ENCODE measurements at places on chromosomes 3 and 15.
A peak's percentile ranks its signal among the peaks of the same experiment; 100 is the strongest.

GRCh38 chr3:128501431-128501830 is 8.4 kb upstream of the GATA2 start:
- DNase-seq: no peak

DNA sequence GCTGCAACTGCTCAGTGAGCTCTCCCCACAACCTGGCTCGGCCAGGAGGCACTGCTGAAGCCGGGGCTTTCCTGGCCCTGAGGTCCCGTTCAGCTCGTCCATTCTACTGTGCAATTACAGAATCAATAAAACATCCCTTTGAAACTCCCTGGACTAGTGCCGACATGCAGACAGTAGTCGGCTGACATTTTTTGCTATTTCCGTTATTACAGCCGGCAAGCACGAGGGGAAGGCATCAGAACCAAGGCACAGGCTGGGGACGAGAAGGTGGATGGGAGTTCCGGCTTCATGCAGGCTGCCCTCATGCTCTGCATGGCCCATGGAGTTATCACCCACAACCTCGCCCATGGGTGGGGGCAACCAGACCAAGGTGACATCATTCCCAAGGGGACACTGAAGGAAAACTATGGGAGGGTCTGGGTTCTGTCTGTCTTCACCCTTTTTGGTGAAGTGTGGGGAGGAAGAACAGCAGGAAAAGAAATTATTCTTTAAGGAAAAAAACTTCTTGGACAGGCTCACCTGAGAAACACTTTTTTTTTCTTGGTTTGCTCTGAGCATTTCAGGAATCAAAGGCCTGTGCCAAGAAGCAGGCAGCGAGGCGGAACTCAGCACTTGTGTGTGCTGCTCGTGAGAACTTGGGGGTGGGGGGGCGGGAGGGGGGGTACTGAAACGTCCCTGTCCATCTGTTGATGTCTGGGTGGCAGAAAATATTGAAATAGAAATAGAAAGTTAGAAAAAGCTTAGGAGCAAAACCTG is 154.5 kb downstream of the FOXP1 start:
- DNase-seq: no peak

GRCh38 chr3:100635273-100635701 is 25.9 kb downstream of the ADGRG7 start:
- DNase-seq: no peak

DNA sequence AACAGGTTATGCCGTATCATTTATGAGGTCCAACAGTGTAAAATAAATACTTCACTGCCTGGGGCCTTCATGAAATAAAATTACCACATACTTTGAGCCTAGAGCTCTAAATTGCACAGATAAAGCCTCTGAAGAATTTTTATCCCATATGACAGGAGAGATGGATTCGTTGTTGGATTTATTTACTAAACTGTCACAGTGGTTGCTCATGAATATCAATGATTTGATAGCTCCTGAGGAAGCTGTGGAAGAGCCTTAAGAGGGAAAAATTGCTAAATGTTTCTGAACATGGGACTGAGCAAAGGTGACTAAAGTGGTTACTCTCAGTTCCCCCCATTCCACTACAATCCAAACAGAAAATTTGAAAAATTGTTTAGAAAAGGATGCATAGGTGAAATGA is 558.9 kb upstream of the IL12A start:
- no peak for DNase-seq

DNA sequence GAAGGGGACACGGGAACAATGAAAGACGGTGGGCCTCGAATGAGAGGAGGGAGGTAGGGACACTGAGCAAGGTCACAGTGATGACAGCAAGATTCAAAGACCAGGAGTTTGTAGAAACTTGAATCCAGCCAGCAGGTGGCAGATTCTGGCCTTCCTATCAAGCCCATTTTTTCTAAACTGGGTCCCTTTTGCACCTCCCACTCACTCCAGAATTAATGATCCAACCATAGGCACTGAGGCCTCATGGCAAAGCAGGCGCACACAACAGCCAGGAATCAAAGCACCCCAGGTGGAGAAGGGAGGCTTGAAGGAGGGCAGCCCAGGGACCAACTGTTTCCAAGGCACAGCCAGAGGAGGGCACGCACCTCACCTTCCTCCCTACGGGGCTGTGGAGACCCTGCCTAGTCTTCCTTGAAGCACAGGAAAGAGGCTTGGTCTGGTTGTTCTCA is 90.2 kb downstream of the ANP32A start:
- peak; percentile 5 for DNase-seq

DNA sequence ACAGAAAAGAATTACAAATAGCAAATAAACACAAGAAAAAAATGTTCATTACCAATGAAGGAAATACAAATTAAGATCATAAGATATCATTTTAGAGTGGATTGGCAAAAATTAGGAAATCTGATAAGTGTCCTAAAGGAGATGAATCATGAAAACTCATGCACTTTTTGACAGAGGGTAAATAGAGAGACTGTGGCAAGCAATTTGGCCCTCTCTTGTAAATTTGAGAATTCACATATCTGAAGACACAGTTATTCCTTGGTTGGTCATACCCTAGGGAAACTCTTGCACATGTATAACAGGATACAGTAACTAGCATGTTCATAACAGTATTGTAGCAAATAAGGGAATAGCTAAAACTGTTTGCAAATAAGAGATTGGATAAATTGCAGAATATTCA is 246.0 kb upstream of the GADL1 start:
- DNase-seq: no peak

GRCh38 chr3:83189634-83190033 is 1428.2 kb upstream of the GBE1 start:
- DNase-seq: no peak

DNA sequence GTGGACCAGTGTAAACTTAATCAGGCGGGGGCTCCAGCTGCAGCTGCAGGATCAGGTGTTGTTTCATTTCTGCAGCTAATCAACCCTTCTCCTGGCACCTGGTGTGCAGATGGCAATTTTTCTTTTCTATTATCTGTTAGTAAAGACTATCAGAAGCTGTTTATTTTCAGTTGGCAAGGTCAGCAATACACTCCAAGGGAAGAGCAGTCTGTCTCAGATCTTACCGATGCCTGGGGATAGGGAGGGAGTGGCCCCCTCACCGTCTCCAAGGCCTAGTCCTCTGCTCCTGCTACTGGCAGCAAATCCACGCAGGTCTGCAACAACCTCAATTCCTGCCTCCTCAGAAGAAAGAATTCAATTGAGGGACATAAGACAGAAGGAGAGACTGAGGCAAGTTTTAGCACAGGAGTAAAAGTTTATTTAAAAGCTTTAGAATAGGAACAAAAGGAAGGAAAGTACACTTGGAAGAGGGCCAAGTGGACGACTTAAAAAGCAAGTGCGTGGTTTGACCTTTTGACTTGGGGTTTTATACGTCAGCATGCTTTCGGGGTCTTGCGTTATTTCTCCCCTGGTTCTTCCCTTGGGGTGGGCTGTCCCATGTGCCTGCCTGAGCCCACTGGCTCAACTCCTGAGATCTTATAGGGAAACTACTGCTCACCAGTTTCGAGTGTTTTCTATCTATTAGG is 9.2 kb downstream of the CCRL2 start:
- no peak for DNase-seq

DNA sequence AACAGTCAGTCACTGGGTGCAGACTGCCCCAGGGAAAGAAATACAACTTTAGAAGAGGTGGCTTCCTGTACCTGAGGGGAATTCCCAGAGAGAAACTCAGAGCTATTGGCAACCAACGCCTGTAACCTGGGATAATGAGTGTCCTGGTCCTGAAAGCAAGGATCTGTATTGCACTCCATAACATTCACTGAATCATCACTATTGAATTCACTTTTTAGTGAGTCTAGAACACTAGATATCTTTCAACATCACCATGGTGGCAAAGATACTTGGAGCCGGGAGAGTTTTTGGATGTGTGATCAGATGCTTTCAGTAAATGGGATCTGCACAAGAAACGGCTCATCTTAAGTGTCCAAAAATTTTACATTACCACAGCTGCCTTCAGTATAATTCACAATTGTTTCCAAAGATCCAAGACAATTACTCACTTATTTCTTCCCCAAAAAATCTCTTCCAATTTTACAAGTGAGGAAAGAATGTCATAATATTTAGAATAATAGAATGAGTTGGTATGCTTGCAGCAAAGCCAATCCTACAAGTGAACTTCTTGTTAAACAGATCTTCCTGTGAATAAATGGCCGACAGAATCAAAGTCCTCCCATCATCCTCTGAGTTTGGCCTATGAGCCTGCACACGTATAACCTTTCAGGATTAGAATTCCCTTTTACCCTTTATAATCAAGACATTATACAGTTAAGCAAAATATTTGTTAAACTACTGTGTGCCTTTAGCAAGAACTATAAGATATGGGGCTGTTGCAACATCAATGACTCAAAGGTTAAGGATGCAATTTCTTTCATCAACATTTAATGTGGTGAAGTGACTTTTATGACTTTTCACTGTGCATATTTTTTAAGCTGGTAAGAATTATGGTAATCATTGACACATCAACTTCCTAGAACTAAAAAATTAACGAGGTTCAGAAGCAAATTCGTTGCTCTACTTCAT is 243.3 kb upstream of the COL8A1 start:
- no peak for DNase-seq

DNA sequence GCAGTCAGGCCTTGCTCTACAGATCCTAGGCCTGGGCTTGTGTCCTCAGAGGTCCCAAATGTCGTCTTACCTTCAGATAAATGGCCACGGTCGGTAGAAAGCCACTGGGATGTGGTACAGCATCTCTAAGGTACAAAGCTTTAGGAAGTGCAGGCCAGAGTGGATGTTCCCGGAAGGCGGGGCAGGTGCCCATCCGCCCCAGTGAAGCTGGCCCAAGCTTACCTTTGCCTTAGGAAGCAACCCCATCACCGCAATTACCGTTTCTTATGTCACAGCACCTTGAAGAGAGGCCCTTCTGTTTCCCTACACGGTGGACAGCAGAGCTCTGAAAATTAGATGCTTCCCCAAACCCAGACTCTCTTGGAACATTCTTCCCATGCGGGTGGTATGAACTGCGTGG is 240.1 kb upstream of the LYSMD4 start:
- DNase-seq: no peak

DNA sequence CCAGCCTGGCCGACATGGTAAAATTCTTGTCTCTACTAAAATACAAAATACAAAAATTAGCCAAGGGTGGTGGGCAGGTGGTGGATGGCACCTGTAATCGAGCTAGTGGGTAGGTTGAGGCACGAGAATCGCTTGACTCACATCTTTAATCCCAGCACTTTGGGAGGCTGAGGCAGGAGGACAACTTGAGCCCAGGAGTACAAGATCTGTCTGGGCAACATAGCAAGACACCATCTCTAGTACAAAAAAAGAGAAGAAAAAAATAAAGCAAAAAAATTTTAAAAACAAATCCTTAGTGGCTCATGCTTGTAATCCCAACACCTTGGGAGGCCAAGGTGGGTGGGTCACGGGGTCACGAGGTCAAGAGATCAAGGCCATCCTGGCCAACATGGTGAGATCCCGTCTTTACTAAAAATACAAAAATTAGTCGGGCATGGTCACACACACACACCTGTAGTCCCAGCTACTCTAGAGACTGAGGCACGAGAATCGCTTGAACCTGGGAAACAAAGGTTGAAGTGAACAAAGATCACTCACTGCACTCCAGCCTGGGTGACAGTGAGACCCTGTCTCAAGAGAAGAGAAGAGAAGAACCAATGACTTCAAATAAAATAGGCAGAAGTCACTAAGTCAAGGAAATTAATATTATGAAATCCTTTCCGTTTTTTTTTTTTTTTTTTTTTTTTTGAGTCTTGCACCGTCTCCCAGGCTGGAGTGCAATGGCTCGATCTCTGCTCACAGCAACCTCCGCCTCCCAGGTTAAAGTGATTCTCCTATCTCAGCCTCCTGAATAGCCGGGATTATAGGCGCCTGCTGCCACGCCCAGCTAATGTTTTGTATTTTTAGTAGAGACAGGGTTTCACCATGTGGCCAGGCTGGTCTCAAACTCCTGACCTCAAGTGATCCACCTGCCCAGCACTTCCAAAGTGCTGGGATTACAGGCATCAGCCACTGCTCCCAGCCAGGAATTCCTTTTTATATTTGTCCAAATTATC is 4.9 kb downstream of the RHOA start:
- no peak for DNase-seq

- no peak for DNase-seq
These were observed 43.3 kb upstream of the GSK3B start for GRCh38 chr3:120137548-120137947.

DNA sequence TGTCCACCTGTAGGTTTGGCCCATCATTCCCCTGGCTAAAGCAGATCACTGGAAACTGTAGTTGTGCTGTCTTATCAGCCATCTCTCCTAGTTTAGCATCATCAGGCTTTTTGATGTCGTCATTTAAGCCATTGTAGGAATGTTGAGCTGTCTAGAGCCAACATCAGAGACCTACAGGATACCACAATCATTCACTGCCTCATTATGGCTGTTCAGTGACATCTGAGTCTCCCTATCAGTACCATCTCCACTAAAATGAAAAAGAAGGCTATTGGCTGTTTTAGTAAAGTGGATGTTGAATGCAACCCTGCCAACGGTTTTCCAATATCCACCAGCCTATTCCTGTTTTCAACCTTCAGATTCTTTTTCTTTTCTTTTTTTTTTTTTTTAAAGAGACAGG is 29.2 kb downstream of the RLBP1 start:
- no peak for DNase-seq

GRCh38 chr3:89964347-89964746 is 856.9 kb downstream of the EPHA3 start:
- no peak for DNase-seq

DNA sequence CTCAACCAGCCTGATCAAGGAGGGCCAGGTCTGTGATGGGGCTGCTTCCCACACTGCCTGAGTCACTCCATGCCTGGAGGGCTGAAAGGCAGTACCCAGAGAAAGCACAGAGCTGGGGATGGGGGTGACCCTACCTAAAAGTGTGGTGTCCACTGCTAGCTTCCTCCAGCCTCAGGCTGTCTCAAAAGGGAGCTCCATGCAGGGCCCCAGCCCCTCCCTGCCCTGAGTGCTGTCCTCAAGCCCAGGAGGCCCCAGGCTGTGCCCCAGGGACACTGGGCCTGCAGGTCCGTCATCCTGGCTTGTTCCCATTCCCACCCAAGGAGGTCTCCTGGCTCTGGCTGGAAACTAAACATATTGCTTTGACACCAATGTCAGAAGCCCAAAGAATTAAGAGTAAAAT is 56.8 kb downstream of the ZNF445 start:
- no peak for DNase-seq

- DNase-seq: no peak
These were observed 12.8 kb downstream of the BCL2L10 start for GRCh38 chr15:52099651-52100272.

DNA sequence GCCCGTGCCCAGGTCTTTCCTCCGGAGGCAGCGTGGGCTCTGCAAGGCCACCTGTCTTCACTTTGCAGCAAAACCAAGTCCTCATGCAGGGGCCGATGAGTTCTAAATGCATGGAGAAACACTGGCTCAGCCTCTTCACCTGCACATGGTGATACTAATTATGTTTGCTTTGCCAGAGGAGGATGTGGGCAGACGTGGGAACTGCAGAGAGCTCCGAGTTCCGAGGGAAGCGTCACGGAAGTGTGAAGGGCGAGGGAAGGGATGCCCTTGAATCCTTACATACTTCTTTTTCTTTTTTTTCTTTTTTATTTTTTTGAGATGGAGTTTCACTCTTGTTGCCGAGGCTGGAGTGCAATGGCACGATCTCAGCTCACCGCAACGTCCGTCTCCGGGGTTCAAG is 74.8 kb downstream of the GABRG3 start:
- DNase-seq: no peak
